ENCODE measurements at places on chromosomes 2 and 18. TPM values are rescaled to one million over a fixed set of nuclear protein-coding genes. Genes with fewer than 3 reads are reported as not detected.

Gene BIRC6
- total RNA-seq, result 136 TPM

Gene SNX17
- total RNA-seq, result 94.4 TPM

Gene IL1RN
- total RNA-seq, result 11.9 TPM

Gene KHK
- total RNA-seq, result 6.3 TPM

Gene FEV
- 1.8 TPM for total RNA-seq

Gene ERICH2
- 0.92 TPM for total RNA-seq

Gene IL36G
- total RNA-seq, result not detected

Gene DYNAP
- not detected for total RNA-seq

Gene RFX8
- not detected for total RNA-seq

Gene SLC16A14
- 12.5 TPM for total RNA-seq

Gene ITPRIPL1
- 0.43 TPM for total RNA-seq

Gene CCDC74A
- 1.4 TPM for total RNA-seq

Gene OXER1
- total RNA-seq, result 2.4 TPM

Gene PARD6G
- total RNA-seq, result 8.5 TPM

Gene TBR1
- total RNA-seq, result not detected

Gene LYG1
- 1.6 TPM for total RNA-seq

Gene VAMP5
- total RNA-seq, result 28.3 TPM

Gene GMCL1
- 30.2 TPM for total RNA-seq

Gene BOK
- total RNA-seq, result 6.7 TPM

Gene LCT
- 0.09 TPM for total RNA-seq

Gene ARHGAP25
- total RNA-seq, result 8.8 TPM

Gene ESPNL
- total RNA-seq, result 0.63 TPM

Gene ATP6V1B1
- not detected for total RNA-seq

Gene AQP12B
- 10.0 TPM for total RNA-seq

Gene IL1R1
- 39.1 TPM for total RNA-seq

Gene LRRC30
- total RNA-seq, result not detected

Gene TRABD2A
- total RNA-seq, result 40.2 TPM

Gene MRO
- 0.48 TPM for total RNA-seq

Gene COL4A4
- 0.44 TPM for total RNA-seq

Gene ESCO1
- total RNA-seq, result 18.0 TPM

Gene THSD7B
- not detected for total RNA-seq

Gene MOGAT1
- not detected for total RNA-seq

Gene TUBB8B
- not detected for total RNA-seq

Gene IL36A
- not detected for total RNA-seq

Gene TCF4
- total RNA-seq, result 88.2 TPM

Gene FSIP2
- 8.3 TPM for total RNA-seq

Gene CCDC85A
- 2.7 TPM for total RNA-seq

Gene FHL2
- total RNA-seq, result 132 TPM

Gene CHRND
- not detected for total RNA-seq

Gene CYBRD1
- total RNA-seq, result 24.7 TPM

Gene RPL31
- 1,008 TPM for total RNA-seq

Gene PDE1A
- 10.8 TPM for total RNA-seq

Gene CRIM1
- 85.8 TPM for total RNA-seq

Gene CFAP210
- not detected for total RNA-seq

Gene PMAIP1
- total RNA-seq, result 2.2 TPM

Gene RND3
- 42.2 TPM for total RNA-seq

Gene OTOS
- total RNA-seq, result not detected

Gene FAM210A
- total RNA-seq, result 16.2 TPM

Gene CPO
- total RNA-seq, result 0.32 TPM

Gene CLEC4F
- total RNA-seq, result 0.14 TPM

Gene TUBA3E
- not detected for total RNA-seq

Gene TFCP2L1
- 107 TPM for total RNA-seq

Gene PROKR1
- total RNA-seq, result 0.12 TPM

Gene TTC32
- total RNA-seq, result 11.1 TPM

Gene EDAR
- 0.81 TPM for total RNA-seq

Data from mucosa of descending colon (tissue), 3 donors.